HS-5 (cell line): ENCODE measurements at places on chromosomes 13 and 19.

DNA sequence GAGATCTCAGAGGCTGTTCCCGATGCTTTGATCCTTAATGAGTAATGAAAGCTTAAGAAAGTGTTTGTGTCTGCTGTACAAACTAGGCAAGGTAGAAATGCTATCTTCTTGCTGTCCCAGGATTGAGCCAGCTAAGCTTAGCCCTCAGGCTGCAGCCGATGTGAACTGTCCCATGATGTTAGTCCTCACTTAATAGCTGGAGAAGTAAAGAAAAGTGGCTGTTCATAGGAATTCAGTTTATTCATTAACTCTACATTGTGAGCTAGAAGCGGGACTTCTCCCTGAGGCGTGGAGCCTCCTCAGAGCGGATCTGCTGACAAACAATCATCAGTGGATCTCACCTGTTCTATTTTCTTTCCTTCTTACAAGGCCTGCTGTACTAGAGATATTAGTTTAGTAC, 10.1 kb upstream of the GSX1 start:
- DNase-seq = no peak

DNA sequence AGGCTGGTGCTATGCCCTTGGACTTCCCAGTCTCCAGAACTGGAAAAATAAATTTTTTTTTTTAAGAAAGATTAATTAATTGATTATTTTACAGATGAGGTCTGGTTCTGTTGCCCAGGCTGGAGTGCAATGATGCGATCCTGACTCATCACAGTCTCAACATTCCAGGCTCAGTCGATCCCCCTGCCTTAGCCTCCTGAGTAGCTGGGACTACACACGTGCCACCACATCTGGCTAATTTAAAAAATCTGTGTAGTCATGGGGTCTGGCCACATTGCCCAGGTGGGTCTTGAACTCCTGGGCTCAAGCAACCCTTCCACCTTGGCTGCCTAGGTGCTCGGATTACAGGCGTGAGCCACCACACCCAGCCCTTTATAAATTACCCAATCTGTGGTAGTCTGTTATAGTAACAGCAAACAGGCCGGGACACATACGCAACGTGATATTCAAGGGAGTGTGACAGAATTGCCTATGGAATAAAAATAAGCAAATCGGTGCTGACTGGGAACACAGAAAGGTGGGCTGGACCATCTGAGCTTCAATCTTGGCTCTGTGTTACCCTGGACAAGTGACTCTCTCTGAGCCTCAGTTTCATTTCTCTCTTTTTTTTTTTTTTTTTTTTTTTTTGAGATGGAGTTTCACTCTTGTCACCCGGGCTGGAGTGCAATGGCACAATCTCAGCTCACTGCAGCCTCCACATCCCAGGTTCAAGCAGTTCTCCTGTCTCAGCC, 42.8 kb downstream of the PIN1 start:
- DNase-seq = peak; percentile 80

- DNase-seq = no peak
These were observed 78.8 kb downstream of the SOX1 start for GRCh38 chr13:112145551-112146360.

DNA sequence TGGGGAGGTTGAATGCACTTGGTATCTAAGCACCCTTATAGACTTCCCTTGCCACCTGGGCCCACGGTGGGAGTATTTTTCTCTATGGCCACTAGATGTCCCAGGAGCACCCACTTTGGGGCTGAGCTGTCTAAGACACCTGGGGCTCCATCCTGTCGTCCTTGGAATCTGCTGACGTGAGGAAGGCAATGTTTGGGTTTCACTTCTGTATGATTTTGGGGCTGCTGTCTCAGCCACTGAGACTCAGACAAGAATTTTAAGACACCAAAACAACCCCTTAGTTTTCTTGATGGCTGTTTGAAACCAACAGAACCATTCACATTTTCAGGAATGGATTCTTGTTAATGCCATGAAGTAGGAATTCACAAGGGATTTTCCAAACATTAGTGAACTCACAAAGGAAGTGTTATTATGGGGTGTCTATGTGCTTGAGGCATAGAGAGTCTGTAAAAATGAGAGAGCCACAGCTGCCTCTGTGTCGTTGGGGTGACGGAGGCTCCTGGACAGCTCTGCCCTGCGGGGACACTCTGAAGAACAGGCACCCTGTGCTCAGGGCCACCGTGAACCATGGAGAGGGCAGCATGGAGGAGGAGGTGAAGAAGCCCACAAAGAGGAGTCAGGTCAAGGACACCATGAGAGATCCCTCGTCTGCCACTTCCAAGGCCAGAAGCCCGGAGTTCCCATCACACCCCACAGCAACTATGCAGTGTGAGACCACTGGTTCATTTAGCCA, 106.8 kb upstream of the SPATA13 start:
- no peak for DNase-seq

- no peak for DNase-seq
These were observed 19.8 kb upstream of the ACP7 start for GRCh38 chr19:39064405-39064804.

- no peak for DNase-seq
These were observed 91.7 kb downstream of the GADD45B start for GRCh38 chr19:2567580-2567979.

GRCh38 chr19:46546194-46546896, 50.7 kb upstream of the PNMA8B start:
- no peak for DNase-seq

GRCh38 chr19:46845959-46846459, 4.6 kb downstream of the AP2S1 start:
- DNase-seq = no peak

DNA sequence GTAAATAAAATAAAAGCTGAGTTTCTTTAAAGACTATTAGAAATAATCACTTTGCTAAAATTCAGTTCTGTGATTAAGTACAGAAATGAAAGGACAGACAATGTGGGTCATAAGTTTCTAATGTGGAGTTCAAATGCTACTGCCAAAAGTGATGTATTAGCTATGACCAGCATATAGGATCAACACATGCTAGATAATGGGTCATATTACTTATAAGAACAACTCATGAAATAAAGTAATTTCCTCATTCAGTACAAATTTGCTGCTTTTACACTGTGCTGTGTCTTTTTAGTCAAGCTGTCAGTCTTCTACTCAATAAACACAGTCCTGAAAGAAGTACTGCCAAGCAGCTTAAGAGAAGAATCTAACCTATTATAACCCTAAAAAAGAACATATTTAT, 135.2 kb downstream of the VWA8 start:
- DNase-seq = no peak

- no peak for DNase-seq
These were observed 35.0 kb upstream of the MATK start for GRCh38 chr19:3821156-3821555.

DNA sequence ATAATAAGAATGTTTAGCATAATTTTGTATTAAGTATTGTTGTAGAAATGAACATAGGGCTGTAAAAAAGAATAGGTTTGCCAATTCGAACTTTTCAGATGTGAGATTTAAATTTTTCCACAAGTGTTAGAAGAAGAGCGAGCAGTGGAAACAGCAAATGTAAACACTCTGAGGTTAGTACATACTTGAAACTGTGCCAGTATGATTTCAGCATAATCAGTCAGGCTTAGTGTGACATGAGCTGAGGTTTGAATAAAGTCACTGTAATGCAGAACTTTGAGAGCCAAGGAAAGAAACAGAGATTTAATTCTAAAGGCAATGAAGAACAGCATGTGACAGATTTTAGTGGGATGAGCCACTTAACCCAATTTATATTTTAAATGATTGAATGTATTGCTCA, 2166.4 kb downstream of the PCDH9 start:
- no peak for DNase-seq

DNA sequence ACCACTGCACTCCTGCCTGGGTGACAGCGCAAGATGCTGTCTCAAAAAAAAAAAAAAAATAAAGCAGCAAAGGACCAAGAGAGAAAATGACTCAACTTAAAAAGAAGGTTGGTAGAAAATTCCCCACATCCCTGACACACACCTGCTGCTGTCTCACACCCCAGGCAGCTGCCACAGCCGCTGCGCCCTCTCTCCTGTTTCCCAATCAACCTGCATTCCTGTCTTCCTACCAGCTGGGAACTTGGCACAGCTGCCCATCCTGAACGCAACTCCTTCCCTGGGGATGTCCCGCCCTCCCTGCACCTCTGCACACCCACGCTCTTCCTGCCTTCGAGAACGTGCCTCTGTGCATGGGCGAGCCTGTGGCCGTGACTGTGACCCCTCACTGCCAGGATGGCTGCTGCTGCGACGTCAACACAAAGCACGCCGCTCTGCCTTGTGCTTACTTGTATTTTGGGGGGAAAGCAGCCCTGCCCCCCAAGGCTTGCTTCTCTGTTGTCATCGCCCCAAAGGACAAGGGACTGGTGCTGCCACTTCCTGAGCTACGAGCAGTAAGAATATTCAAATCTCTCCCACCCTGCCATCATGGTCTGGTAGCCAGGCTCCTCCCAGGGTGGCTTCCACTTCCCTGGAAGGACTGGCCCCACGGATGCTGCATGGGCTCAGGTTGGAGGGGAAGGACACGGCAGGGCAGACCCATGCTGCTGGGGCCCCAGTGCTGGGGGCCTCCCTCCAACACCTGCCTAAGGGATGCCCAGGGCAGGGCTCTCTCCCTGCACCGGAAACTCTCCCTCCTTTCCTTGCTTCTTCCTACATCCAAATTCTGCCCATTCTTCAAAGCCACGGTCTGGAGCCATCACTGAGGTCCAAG, 20.7 kb downstream of the SH3GL1 start:
- DNase-seq = peak; percentile 64

- DNase-seq = no peak
These were observed 16.0 kb downstream of the MAG start for GRCh38 chr19:35307931-35308330.
